ENCODE measurements at places on chromosomes 5 and 9. TPM values are rescaled to one million over a fixed set of nuclear protein-coding genes. Genes with fewer than 3 reads are reported as not detected.

The PKD2L2 gene
- total RNA-seq: not detected

The BTNL9 gene
- not detected for total RNA-seq

The CHMP5 gene
- total RNA-seq: 91.0 TPM

The SKP2 gene
- 43.9 TPM for total RNA-seq

The IFNA13 gene
- not detected for total RNA-seq

The FREM1 gene
- not detected for total RNA-seq

The TXNDC8 gene
- not detected for total RNA-seq

The C6 gene
- not detected for total RNA-seq

The INSL4 gene
- not detected for total RNA-seq

The FAM78A gene
- total RNA-seq: 128 TPM

The ZNF883 gene
- 0.35 TPM for total RNA-seq

The PCDHGA1 gene
- 0.05 TPM for total RNA-seq

The FAM151B gene
- 0.15 TPM for total RNA-seq

The TAF11L5 gene
- total RNA-seq: not detected

The PCBD2 gene
- total RNA-seq: 15.7 TPM

The CAVIN4 gene
- 0.12 TPM for total RNA-seq

The PCDHGA7 gene
- total RNA-seq: not detected

The BTNL8 gene
- not detected for total RNA-seq

The ZNF462 gene
- total RNA-seq: 0.89 TPM

The INSL6 gene
- not detected for total RNA-seq

The KCNV2 gene
- total RNA-seq: not detected

The SPINK13 gene
- total RNA-seq: not detected

The CKMT2 gene
- not detected for total RNA-seq

The CCNI2 gene
- 5.5 TPM for total RNA-seq

The SOX30 gene
- 0.10 TPM for total RNA-seq

The SGCD gene
- not detected for total RNA-seq

The NMRK1 gene
- 53.2 TPM for total RNA-seq

The C5 gene
- total RNA-seq: 2.8 TPM

The LCN1 gene
- total RNA-seq: not detected

The CCDC107 gene
- 30.7 TPM for total RNA-seq
